Small intestine (tissue), 16 donors: ENCODE measurements at places on chromosomes 2 and 18. TPM values are rescaled to one million over a fixed set of nuclear protein-coding genes. Genes with fewer than 3 reads are reported as not detected.

Gene CD226
- polyA plus RNA-seq, result 1.6 TPM

Gene HTR2B
- 0.98 TPM for polyA plus RNA-seq

Gene TXNDC2
- polyA plus RNA-seq, result 0.03 TPM

Gene TEKT4
- not detected for polyA plus RNA-seq

Gene OSR1
- polyA plus RNA-seq, result 2.2 TPM

Gene SPC25
- polyA plus RNA-seq, result 2.7 TPM

Gene GATA6
- polyA plus RNA-seq, result 27.8 TPM

- no peak overlapping the region for H3K4me3 ChIP-seq
- peaks cover 14% of the 10 kb centered on the region for H3K36me3 ChIP-seq
- H3K27me3 ChIP-seq, result no peaks in the 10 kb centered on the region
- no peak overlapping the region for H3K27ac ChIP-seq
- no peaks in the 10 kb centered on the region for H3K4me1 ChIP-seq
These were observed 28.3 kb downstream of the CREB1 start for GRCh38 chr2:207558079-207558491.

GRCh38 chr18:49656073-49656692, 94.3 kb downstream of the LIPG start:
- no peak overlapping the region for H3K27ac ChIP-seq
- no peaks in the 10 kb centered on the region for H3K36me3 ChIP-seq
- H3K4me3 ChIP-seq, result no peak overlapping the region
- no peak for DNase-seq
- no peaks in the 10 kb centered on the region for H3K27me3 ChIP-seq

DNA sequence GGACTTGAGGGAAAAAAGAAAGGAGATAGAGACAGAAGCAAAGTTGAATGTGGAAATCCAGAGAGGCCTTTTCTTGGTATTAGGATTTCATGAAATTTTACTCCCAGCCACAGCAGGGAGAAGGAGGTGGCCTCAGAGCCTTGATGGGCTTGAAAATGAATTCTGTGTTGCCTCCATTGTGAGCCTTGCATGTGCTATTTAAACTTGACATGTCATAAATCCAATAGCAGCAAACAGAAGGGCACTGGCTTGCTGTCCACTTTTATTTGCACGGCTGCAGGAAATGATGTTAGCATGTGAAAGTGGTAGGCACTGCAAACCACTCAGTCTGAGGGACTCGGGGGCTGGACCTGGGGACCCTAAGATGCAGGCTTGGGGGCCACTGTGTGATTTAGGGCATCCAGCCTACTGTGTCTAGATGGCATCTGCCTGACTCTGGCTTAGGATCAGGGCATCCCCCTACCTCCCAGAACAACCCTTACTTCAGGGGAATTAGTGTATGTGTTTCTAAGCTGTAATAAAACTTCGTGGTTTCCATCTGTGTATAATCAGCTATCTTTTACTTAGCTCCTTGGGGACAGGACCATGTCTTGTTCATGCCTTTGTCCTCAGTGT, 139.1 kb upstream of the SKOR2 start:
- DNase-seq, result no peak
- no peak overlapping the region for H3K27ac ChIP-seq
- no peaks in the 10 kb centered on the region for H3K4me1 ChIP-seq
- H3K4me3 ChIP-seq, result no peak overlapping the region
- no peaks in the 10 kb centered on the region for H3K36me3 ChIP-seq
- no peaks in the 10 kb centered on the region for H3K27me3 ChIP-seq

GRCh38 chr2:172249334-172249733, 146.6 kb upstream of the DLX2 start:
- H3K4me1 ChIP-seq, result peaks cover 10% of the 10 kb centered on the region
- no peak for DNase-seq
- H3K27me3 ChIP-seq, result no peaks in the 10 kb centered on the region
- no peak overlapping the region for H3K4me3 ChIP-seq
- H3K36me3 ChIP-seq, result no peaks in the 10 kb centered on the region

GRCh38 chr2:168277276-168277675, 29.9 kb upstream of the STK39 start:
- no peak overlapping the region for H3K27ac ChIP-seq
- no peaks in the 10 kb centered on the region for H3K36me3 ChIP-seq
- DNase-seq, result no peak

DNA sequence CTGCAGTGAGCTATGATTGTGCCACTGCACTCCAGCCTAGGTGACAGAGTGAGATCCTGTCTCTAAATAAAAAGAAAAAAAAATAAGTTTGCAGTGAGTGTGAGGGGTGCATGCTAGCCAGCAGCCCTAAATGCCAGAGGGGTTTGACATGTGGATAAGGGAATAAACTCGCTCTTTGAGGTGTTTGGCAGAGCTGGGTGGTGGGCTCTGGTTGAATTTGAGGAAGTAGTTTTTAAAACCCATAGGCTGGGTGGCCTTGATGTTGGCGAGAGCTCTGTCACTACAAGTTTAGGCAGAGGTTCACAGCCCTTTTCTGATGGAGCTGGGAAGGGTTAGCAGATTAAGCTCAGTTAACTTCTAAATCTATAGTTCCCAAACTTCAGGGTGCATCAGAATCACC, 3.1 kb downstream of the ANXA4 start:
- no peak for DNase-seq
- H3K36me3 ChIP-seq, result no peaks in the 10 kb centered on the region
- peak overlapping the region; percentile 44 for H3K4me3 ChIP-seq
- peaks cover 24% of the 10 kb centered on the region for H3K4me1 ChIP-seq

DNA sequence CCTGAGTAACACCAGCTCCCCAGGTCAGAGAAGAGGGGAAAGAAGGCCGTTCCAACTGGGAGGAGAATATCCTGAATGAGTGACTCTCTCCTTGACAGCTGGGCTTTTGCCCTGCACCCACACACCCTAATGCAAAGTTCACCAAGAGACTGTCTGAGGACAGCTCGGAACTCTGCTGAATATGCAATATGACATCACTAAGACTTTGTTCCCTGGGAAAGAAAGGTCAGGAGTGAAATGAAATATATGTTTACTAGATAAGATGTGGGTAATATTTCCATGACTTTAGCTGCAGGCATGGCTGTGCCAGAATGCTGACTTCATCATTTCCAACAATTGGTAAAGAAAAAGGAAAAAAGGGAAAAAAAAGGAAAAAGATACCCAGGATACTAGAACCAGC, 488.2 kb upstream of the RAB6C start:
- H3K27ac ChIP-seq, result no peak overlapping the region
- H3K27me3 ChIP-seq, result no peaks in the 10 kb centered on the region
- H3K4me3 ChIP-seq, result no peak overlapping the region
- H3K36me3 ChIP-seq, result no peaks in the 10 kb centered on the region
- H3K4me1 ChIP-seq, result no peaks in the 10 kb centered on the region

DNA sequence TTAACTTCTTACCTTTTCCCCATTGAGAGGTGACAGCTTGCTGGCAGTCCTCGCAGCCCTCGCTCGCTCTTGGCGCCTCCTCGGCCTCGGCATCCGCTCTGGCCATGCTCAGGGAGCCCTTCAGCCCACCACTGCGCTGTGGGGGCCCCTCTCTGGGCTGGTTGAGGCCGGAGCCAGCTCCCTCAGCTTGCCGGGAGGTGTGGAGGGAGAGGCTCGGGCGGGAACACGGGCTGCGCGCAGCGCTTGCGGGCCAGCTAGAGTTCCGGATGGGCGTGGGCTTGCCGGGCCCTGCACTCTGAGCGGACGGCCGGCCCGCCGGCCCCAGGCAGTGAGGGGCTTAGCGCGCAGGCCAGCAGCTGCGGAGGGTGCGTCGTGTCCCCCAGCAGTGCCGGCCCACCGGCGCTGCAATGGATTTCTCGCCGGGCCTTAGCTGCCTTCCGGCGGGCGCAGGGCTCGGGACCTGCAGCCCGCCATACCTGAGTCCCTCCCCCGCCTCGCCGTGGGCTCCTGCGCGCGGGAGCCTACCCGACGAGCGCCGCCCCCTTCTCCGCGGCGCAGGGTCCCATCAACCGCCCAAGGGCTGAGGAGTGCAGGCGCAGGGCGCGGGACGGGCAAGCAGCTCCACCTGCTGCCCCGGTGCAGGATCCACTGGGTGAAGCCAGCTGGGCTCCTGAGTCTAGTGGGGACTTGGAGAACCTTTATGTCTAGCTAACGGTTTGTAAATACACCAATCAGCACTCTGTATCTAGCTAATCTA, 335.0 kb downstream of the CBLN2 start:
- no peak for DNase-seq
- H3K4me3 ChIP-seq, result no peak overlapping the region
- no peak overlapping the region for H3K27ac ChIP-seq

- H3K36me3 ChIP-seq, result no peaks in the 10 kb centered on the region
- H3K27me3 ChIP-seq, result no peaks in the 10 kb centered on the region
- H3K4me1 ChIP-seq, result no peaks in the 10 kb centered on the region
- H3K27ac ChIP-seq, result no peak overlapping the region
- DNase-seq, result no peak
- H3K4me3 ChIP-seq, result no peak overlapping the region
These were observed 31.8 kb downstream of the SERPINB5 start for GRCh38 chr18:63508596-63508995.

- H3K4me3 ChIP-seq, result no peak overlapping the region
- no peak overlapping the region for H3K27ac ChIP-seq
- no peaks in the 10 kb centered on the region for H3K4me1 ChIP-seq
- no peaks in the 10 kb centered on the region for H3K36me3 ChIP-seq
- no peak for DNase-seq
These were observed 256.2 kb downstream of the PIEZO2 start for GRCh38 chr18:10893196-10893595.

DNA sequence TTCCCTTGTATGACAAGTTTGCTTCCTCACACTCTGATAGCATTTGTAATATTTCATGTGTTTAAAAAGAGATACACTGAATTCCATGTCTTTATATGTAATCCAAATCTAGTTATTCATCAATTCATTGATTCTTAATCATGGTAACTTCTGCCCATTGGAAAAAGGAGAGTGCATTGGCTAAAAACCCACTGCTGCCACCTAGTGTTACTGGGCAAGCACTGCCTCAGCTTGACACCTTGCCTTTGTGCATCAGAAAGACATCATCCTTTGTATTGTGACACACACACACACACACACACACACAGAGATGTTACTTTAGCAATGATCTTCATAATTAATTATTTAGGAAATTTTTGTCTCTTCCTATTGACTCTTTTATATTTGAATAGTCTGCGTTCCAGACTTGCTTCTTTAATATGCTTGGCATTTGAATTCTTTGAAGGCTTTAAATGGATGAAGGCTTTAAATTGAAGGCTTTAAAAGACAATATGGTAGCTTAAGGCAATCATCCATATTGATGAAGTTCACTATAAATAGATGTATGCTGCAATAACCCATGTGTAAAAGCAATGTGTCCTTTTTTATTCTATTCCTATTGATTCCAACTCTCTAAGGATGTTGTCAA, 414.2 kb upstream of the CHST9 start:
- no peaks in the 10 kb centered on the region for H3K36me3 ChIP-seq
- H3K27ac ChIP-seq, result no peak overlapping the region
- H3K27me3 ChIP-seq, result no peaks in the 10 kb centered on the region
- DNase-seq, result peak; percentile 57
- H3K4me1 ChIP-seq, result no peaks in the 10 kb centered on the region
- no peak overlapping the region for H3K4me3 ChIP-seq

DNA sequence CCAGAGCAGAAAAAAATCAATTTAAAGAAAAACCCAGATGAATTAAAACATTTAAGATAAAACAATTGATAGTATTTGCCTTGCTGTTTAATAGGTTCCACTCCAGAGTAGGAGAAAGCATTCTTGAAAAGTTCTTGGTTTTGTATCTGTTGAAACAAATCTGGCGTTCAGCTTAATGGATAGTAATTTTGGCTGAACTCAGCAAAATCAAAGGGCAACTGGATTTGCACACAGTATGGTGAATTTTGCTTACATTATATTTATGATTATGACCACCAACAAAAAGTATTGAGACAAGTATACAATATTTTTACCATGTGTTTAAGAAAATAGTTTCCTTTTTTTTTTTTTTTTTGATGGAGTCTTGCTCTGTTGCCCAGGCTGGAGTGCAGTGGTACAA, 34.0 kb downstream of the SLC4A10 start:
- no peak overlapping the region for H3K4me3 ChIP-seq
- H3K36me3 ChIP-seq, result no peaks in the 10 kb centered on the region
- H3K27me3 ChIP-seq, result no peaks in the 10 kb centered on the region
- no peaks in the 10 kb centered on the region for H3K4me1 ChIP-seq

- H3K27ac ChIP-seq, result no peak overlapping the region
- no peaks in the 10 kb centered on the region for H3K36me3 ChIP-seq
- DNase-seq, result no peak
- H3K27me3 ChIP-seq, result no peaks in the 10 kb centered on the region
- no peaks in the 10 kb centered on the region for H3K4me1 ChIP-seq
- no peak overlapping the region for H3K4me3 ChIP-seq
These were observed 272.2 kb downstream of the OSR1 start for GRCh38 chr2:19086231-19086651.

GRCh38 chr2:137862651-137863050, 101.6 kb upstream of the HNMT start:
- H3K4me1 ChIP-seq, result no peaks in the 10 kb centered on the region
- DNase-seq, result no peak
- H3K36me3 ChIP-seq, result no peaks in the 10 kb centered on the region
- H3K4me3 ChIP-seq, result no peak overlapping the region
- H3K27me3 ChIP-seq, result no peaks in the 10 kb centered on the region
- H3K27ac ChIP-seq, result no peak overlapping the region
